Endothelial cell (in vitro differentiated cells): ENCODE measurements at places on chromosomes 16 and 17.

DNA sequence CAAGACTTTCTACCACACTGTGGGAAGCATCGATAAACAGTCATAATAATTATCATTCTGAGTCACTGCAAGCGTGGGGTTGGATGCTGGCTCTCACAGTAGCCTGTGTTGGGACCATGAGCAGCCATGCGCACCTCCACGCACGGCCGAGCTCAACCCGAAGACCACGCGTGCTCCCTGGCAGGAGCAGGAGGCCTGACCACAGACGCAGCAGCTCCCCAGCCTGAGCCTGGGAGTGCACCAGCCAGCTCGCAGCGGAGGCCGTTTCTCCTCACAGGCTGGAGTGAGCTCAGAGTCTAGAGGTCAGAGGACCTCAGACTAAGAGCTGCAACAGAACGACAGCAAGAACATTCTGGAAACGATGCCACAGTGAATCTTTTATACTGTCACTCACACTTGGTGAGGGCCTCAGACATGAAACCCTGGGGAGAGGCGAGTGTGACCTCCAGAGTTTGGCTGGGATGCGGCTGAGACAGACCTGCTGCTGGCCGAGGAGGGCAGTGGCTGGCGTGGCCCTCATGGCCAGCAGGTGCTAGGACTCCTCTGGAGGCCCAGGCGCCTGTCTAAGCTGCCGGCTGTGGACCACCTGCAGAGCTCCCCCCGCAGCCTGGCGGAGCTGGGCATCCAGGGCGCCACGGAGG is 6.0 kb downstream of the NDUFAF8 start:
- DNase-seq, result no peak

GRCh38 chr17:16923904-16924695 is 47.8 kb downstream of the TNFRSF13B start:
- no peak for DNase-seq

GRCh38 chr16:88917146-88917914 is 50.9 kb upstream of the PABPN1L start:
- no peak for DNase-seq

- no peak for DNase-seq
These were observed 179.6 kb upstream of the IRX3 start for GRCh38 chr16:54466233-54466632.
